ENCODE measurements at places on chromosomes 11 and 22. TPM values are rescaled to one million over a fixed set of nuclear protein-coding genes. Genes with fewer than 3 reads are reported as not detected.

Gene CASP12
- not detected for polyA plus RNA-seq

Gene TMEM191B
- polyA plus RNA-seq: 8.0 TPM

Gene DTX4
- 13.6 TPM for polyA plus RNA-seq

Gene HBB
- polyA plus RNA-seq: not detected

Gene NXPE2
- not detected for polyA plus RNA-seq

Gene MMP8
- polyA plus RNA-seq: not detected

Gene MYO7A
- polyA plus RNA-seq: 12.6 TPM

Measured in hepatocyte (in vitro differentiated cells).